ENCODE measurements at places on chromosomes 12 and 14. TPM values are rescaled to one million over a fixed set of nuclear protein-coding genes. Genes with fewer than 3 reads are reported as not detected.

Gene DERA
- 47.4 TPM for total RNA-seq

Gene CATSPERB
- total RNA-seq = not detected

Gene NDUFB1
- total RNA-seq = 146 TPM

Gene DEPDC4
- 0.36 TPM for total RNA-seq

Gene HOXC9
- total RNA-seq = 11.6 TPM

Gene NANOG
- under 0.01 TPM for total RNA-seq

Gene GLS2
- 0.36 TPM for total RNA-seq

Gene C12orf42
- total RNA-seq = not detected

Gene OAS2
- 8.3 TPM for total RNA-seq

Gene C14orf119
- 43.1 TPM for total RNA-seq

Gene PCBP2
- 293 TPM for total RNA-seq

Gene YEATS4
- total RNA-seq = 24.5 TPM

Gene PRH2
- total RNA-seq = not detected

Gene IRF9
- total RNA-seq = 102 TPM

Gene NUAK1
- total RNA-seq = 21.7 TPM

Gene DPF3
- total RNA-seq = 0.59 TPM

Gene NPAS3
- total RNA-seq = 0.72 TPM

Gene LHX5
- not detected for total RNA-seq

Gene ACAD10
- total RNA-seq = 19.4 TPM

Gene MIPOL1
- total RNA-seq = 9.0 TPM

Gene CLMN
- 1.1 TPM for total RNA-seq

Gene KRT82
- not detected for total RNA-seq

Gene NINJ2
- total RNA-seq = 5.8 TPM

Gene LYZ
- total RNA-seq = 8.3 TPM

Gene KRT75
- total RNA-seq = not detected

Gene CAMKK2
- total RNA-seq = 23.9 TPM

Gene HOXC12
- total RNA-seq = under 0.01 TPM

Gene ANKRD33
- total RNA-seq = not detected

Gene SYCP3
- total RNA-seq = 0.88 TPM

Gene SERPINA9
- under 0.01 TPM for total RNA-seq

Gene NEUROD4
- not detected for total RNA-seq

Gene ZNF140
- 24.5 TPM for total RNA-seq

Gene BRF1
- 33.6 TPM for total RNA-seq

Gene CEP128
- 7.7 TPM for total RNA-seq

Gene ATG2B
- 43.0 TPM for total RNA-seq

Gene KRT86
- total RNA-seq = under 0.01 TPM
